Heart right ventricle (tissue), 16 donors: ENCODE measurements at places on chromosomes 6 and 20. TPM values are rescaled to one million over a fixed set of nuclear protein-coding genes. Genes with fewer than 3 reads are reported as not detected.
A peak's percentile ranks its signal among the peaks of the same experiment; 100 is the strongest.

ETV7 gene
- not detected for total RNA-seq

PDE10A gene
- total RNA-seq = 10.0 TPM

WFDC10B gene
- not detected for total RNA-seq

ZFP57 gene
- total RNA-seq = not detected

DNA sequence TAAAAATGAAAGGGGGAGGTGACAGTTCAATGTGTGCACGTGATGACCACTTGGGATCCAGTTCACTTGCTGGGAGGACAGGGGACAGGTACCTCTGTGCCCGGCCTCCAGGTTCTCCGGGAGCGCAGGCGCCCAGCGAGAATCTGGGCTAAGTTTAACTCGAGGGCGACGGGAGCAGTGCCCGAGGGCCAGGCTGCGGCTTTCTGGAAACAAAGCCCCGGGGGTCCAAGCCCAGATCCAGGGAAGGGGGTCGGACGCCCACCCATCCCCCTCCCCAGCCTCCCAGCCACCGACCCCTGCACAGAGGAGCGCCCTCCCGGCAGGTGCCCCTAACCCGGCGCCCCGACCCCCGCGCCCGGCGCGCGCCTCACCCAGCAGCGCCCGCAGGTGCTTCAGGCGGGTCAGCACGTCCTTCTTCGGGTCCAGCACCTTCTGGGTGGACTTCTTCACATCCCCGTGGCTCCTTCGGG lies 405 bp downstream of the RALGAPA2 start:
- peak; percentile 29 for DNase-seq

DNA sequence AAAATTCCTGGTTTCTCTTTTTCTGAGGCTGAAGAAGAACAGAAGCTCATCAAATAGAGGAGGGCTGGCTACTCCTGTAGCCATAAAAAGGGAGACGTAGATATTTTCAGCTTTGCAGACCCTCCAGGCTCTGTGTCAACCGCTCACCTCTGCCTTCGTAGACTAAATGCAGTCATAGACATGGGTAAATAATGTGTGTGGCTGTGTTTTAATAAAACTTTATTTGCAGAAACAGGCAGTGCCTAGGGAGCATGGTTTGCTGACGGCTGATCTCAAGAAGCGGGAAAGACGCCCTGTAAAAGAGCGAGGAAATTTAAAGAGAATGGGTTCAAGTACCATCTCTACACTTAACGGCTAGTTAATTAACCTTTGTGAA lies 171.8 kb downstream of the BCAS1 start:
- no peak for DNase-seq

GRCh38 chr20:48326868-48327267 lies 500.9 kb downstream of the PREX1 start:
- DNase-seq = peak; percentile 15

GRCh38 chr20:48635791-48636267 lies 192.0 kb downstream of the PREX1 start:
- DNase-seq = peak; percentile 66

GRCh38 chr6:141309295-141309694 lies 823.4 kb upstream of the GJE1 start:
- no peak for DNase-seq

- DNase-seq = no peak
Measured at GRCh38 chr6:143539734-143540133, 28.2 kb upstream of the FUCA2 start.

GRCh38 chr6:135586844-135587243 lies 89.3 kb upstream of the AHI1 start:
- DNase-seq = no peak

- DNase-seq = no peak
Measured at GRCh38 chr6:124434421-124434820, 527.8 kb upstream of the RNF217 start.
